ENCODE measurements at places on chromosomes 12 and 14. TPM values are rescaled to one million over a fixed set of nuclear protein-coding genes. Genes with fewer than 3 reads are reported as not detected.

The TAS2R43 gene
- 1.9 TPM for total RNA-seq

The SNAPC1 gene
- 4.3 TPM for total RNA-seq

The GYS2 gene
- 0.15 TPM for total RNA-seq

The TCL1B gene
- not detected for total RNA-seq

The PMCH gene
- not detected for total RNA-seq

GRCh38 chr12:63877693-63878092, 33.2 kb downstream of the SRGAP1 start:
- peaks cover 17% of the 10 kb centered on the region for H3K27me3 ChIP-seq
- no peak for DNase-seq
- no peak overlapping the region for H3K4me3 ChIP-seq
- no peaks in the 10 kb centered on the region for H3K4me1 ChIP-seq
- H3K27ac ChIP-seq: no peak overlapping the region

GRCh38 chr12:62882696-62883095, 52.3 kb downstream of the PPM1H start:
- no peak overlapping the region for H3K4me3 ChIP-seq
- H3K27ac ChIP-seq: no peak overlapping the region
- H3K36me3 ChIP-seq: no peaks in the 10 kb centered on the region
- DNase-seq: no peak
- peaks cover 11% of the 10 kb centered on the region for H3K27me3 ChIP-seq

- H3K36me3 ChIP-seq: no peaks in the 10 kb centered on the region
- H3K27me3 ChIP-seq: no peaks in the 10 kb centered on the region
- peak overlapping the region; percentile 24 for H3K27ac ChIP-seq
- peaks cover 21% of the 10 kb centered on the region for H3K4me1 ChIP-seq
- no peak for DNase-seq
- no peak overlapping the region for H3K4me3 ChIP-seq
Measured at GRCh38 chr14:102688290-102688689, 89.0 kb upstream of the TRAF3 start.

DNA sequence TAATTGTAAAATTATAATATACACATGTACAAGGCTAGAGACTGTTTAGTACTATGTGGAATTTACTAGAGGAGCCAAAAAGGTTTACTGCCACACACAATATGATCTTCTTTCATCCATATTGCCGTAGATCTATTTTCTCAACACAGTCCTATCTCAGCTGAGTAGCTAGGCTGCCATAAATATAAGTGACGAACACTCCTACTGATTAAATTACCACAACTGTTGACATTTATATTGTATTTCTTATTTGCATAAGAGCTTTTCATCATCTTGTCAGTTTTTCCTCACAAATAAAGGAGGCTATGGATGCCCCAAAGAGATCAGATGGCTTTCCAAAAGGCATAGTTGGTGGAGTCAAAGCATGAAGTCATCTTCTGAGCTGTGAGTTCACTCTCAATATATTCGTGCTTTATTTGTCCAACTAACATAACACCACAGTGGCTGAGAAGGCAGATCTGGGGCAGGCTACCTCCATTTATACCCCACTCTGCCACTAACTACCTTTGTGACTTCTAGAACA, 78.6 kb downstream of the CCDC59 start:
- no peak overlapping the region for H3K4me3 ChIP-seq
- no peaks in the 10 kb centered on the region for H3K27me3 ChIP-seq
- DNase-seq: no peak
- H3K36me3 ChIP-seq: no peaks in the 10 kb centered on the region

DNA sequence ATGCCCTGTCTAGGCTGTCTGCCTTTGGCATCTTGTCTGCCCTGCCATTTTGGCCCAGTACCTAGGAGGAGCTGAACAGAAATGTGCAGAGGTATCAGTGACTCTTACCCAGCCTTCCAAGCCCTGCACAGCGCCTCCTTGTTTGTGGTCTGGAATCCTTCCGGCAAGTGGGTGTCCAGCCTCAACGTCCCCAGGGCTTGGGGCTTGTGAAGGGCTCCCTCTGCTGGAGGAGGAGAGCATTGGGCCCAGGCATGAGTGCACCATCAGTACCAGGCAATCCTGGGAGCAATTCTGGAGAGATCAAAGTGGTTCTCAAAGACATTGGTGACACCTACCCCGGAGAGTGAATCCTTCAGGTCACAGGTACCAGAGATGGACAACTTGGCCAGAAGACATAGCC, 2.4 kb upstream of the TCL1B start:
- H3K27ac ChIP-seq: no peak overlapping the region
- H3K36me3 ChIP-seq: no peaks in the 10 kb centered on the region
- H3K4me3 ChIP-seq: no peak overlapping the region
- peaks cover 9% of the 10 kb centered on the region for H3K4me1 ChIP-seq

GRCh38 chr12:15633201-15633600, 156.0 kb downstream of the EPS8 start:
- H3K27me3 ChIP-seq: peaks cover 16% of the 10 kb centered on the region
- no peak overlapping the region for H3K27ac ChIP-seq
- no peak for DNase-seq
- no peaks in the 10 kb centered on the region for H3K4me1 ChIP-seq
- H3K36me3 ChIP-seq: no peaks in the 10 kb centered on the region
- H3K4me3 ChIP-seq: no peak overlapping the region

DNA sequence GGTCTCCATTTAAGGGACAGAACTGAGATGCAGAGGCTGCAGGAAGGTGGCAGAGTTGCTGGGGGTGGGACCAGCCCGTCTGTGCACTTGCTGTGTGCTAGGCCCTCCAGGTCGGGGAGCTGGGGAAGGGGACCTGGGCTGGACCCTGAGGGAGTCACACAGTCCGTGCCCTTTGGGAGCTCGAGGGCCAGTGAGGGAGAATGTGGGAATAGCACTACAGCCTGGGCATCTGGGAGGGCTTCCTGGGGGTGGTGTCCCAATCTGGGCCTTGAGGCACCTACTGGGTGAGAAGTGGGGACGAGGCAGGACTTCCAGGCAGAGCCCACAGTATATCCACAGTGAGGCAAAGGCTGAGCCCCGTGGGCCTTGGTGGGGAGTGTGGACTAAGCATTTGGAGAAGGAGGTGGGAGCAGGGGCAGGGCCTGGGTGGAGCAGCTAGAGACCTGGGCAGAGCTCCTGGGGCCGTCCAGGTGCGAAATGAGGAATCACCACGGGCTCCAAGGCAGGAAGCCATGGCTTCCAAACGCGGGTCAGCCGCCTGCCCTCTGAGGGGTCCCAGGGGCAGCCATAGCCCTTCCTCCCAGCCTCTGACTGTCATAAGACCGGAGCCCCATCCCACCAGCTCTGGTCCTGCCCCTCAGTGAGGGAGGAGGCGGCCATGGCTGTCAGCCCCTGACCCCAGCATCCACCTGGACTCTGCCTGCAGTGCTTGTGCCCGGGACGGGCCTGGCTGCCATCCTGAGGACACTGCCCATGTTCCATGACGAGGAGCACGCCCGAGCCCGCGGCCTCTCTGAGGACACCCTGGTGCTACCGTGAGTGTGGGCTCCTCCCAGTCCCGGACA, 6.6 kb downstream of the ASPG start:
- DNase-seq: peak; percentile 9
- H3K36me3 ChIP-seq: no peaks in the 10 kb centered on the region
- H3K27me3 ChIP-seq: peaks cover 11% of the 10 kb centered on the region
- H3K27ac ChIP-seq: no peak overlapping the region
- peaks cover 6% of the 10 kb centered on the region for H3K4me1 ChIP-seq

GRCh38 chr12:65517656-65518210, 239.2 kb downstream of the MSRB3 start:
- H3K36me3 ChIP-seq: no peaks in the 10 kb centered on the region
- H3K27ac ChIP-seq: no peak overlapping the region
- no peaks in the 10 kb centered on the region for H3K4me1 ChIP-seq
- no peak overlapping the region for H3K4me3 ChIP-seq

DNA sequence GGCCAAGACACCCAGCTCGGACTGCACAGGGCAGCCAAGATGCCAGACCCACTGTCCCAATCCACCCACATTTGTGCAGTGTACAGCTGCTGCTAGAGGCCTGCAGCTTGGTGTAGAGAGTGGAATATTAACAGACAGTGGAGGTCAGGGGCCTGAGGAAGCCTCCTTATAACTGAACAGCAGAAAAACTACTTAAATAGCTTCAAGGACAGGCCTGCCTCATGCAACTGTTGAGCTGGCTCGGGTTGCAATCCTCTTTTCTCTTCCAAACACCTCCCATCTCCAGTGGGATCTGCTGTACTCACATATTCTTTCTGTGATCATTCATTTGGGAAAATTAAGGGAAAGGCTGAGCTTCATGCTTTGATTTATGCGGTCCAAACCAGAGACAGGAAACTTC, 1043.2 kb upstream of the TMEM132C start:
- H3K36me3 ChIP-seq: peaks cover 2% of the 10 kb centered on the region
- peaks cover 28% of the 10 kb centered on the region for H3K27me3 ChIP-seq
- no peak for DNase-seq

All from T-helper 17 cell (primary cell).